Activated CD4-positive, alpha-beta T cell treated with anti-CD3 and anti-CD28 coated beads for 48 hours (primary cell): ENCODE measurements at places on chromosomes 13 and 19.
A peak's percentile ranks its signal among the peaks of the same experiment; 100 is the strongest.

- peak; percentile 20 for DNase-seq
Observed at GRCh38 chr19:13396250-13397080, 109.8 kb downstream of the CACNA1A start.

- DNase-seq = peak; percentile 34
Observed at GRCh38 chr13:99796175-99796819, 175.3 kb downstream of the ZIC5 start.

DNA sequence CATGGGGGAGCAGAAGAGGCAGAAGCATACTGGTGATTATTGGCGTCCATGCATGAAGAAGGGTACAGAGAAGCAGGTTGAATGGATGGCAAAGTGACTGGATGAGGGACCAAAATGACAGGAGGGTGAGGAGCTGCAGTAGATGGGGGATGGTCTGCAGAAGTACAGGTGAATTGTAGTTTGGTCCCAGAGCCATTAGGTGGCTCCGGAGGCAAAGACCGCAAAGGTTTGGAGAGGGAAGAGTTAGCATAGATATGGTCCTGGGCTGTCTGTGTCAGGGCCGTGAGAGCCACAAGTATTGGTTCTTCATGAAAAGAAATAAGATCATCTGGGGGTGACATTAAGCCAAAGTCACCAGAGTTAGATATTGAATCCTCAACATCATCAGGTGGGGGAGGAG lies 59.0 kb upstream of the ZNF726 start:
- DNase-seq = no peak

- DNase-seq = no peak
Observed at GRCh38 chr13:94120878-94121277, 358.6 kb downstream of the DCT start.

- DNase-seq = no peak
Observed at GRCh38 chr19:46862503-46862834, 1.7 kb downstream of the ARHGAP35 start.
